ENCODE measurements at places on chromosomes 2 and 18.

DNA sequence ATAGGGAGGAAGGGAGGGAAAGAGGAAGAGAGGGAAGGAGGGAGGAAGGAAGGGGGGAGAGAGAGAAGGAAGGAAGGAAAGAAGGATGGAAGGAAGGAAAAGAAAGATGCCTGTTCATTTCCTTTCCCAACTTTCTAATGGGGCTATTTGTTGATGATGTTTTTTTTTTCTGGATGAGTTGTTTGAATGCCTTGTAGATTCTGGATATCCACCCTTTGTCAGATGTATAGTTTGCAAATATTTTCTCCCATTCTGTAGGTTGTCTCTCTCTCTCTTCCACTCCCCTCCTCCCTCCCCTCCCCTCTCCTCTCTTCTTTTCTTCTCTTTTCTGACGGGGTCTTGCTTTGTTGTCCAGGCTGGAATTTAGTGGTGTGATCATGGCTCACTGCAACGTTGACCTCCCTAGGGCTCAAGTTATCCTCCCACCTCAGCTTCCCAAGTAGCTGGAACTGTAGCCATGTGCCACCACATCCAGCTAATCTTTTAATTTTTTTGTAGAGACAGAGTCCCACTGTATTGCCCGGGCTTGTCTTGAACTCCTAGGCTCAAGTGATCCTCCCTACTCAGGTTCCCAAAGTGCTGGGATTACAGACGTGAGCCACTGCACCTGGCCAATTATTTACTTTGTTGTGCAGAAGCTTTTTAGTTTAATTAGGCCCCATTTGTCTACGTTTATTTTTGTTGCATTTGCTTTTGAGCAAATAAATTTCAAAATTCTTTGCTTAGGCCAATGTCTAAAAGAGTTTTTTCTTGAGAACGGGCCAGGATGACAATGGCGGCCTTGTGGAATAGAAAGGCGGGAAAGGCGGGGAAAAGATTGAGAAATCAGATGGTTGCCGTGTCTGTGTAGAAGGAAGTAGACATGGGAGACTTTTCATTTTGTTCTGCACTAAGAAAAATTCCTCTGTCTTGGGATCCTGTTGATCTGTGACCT, 57.3 kb upstream of the FAM117B start:
- no peak for DNase-seq

- DNase-seq: no peak
These were observed 971.3 kb upstream of the FAM98A start for GRCh38 chr2:34570266-34570872.

GRCh38 chr2:46787364-46787763, 128.2 kb downstream of the MCFD2 start:
- DNase-seq: no peak

DNA sequence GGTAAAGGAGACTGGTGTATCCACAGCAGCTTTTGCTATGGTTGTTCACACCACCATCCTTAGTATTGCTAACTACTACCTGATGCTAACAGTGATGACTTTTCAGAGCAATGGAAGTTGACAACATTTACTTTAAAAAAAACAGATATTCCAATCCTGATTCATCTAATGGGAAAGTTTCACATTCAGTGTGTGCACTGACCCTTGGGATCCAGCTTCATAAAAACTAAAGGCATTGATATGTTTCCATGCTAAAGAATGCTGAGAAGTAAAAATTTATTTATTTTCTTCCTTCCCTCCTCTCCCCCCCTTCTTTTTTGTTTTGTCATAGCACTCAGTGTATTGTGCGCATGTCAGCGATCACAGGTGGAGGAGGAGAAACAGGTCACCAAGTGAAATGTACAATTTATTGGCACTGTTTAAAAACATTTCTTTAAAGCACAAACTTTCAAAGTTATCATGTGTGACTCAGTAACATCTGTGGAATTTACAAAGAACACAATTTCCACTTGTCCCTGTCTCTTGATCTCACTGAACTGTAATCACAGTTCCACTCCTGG, 229.9 kb downstream of the ALK start:
- DNase-seq: no peak

GRCh38 chr2:88857274-88857741, 165.8 kb downstream of the RPIA start:
- no peak for DNase-seq

GRCh38 chr2:69422198-69422597, 15.0 kb downstream of the NFU1 start:
- peak; percentile 53 for DNase-seq

DNA sequence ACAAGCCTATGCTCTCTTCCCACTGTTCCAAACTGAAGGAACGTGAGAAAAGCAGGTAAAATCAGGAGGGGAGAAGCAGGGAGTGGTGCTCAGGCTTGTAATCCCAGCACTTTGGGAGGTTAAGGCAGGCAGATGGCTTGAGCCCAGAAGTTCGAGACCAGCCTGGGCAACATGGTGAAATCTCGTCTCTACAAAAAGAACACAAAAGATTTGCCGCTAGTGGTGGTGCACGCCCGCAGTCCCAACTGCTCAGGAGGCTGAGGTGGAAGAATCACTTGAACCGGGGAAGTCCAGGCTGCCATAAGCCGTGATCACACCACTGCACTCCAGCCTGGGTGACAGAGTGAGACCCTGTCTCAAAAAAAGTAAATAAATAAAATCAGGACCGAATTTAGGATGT, 1.3 kb upstream of the TMSB10 start:
- no peak for DNase-seq

DNA sequence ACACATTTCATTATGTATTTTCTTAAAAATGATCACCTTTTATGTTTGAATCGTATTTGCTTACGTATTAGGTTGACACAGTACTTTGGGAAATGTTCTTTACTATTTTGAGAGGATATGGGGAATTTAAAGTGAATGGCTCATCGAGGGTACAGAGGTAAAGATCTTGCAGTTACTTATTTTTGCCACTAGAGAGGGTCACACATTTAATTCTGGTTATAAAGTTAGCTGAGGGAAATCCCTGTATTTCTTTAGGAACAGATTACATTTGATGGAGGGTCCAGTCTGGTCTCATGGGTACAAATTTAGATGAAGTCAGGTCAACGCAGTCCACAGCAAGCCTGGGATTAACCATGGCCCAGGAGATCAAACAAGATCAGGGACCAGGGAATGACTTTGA, 24.5 kb downstream of the DYNC2LI1 start:
- DNase-seq: no peak

GRCh38 chr2:106353676-106354075, 114.5 kb downstream of the RGPD3 start:
- DNase-seq: no peak

GRCh38 chr2:58449286-58450010, 208.3 kb upstream of the FANCL start:
- no peak for DNase-seq

DNA sequence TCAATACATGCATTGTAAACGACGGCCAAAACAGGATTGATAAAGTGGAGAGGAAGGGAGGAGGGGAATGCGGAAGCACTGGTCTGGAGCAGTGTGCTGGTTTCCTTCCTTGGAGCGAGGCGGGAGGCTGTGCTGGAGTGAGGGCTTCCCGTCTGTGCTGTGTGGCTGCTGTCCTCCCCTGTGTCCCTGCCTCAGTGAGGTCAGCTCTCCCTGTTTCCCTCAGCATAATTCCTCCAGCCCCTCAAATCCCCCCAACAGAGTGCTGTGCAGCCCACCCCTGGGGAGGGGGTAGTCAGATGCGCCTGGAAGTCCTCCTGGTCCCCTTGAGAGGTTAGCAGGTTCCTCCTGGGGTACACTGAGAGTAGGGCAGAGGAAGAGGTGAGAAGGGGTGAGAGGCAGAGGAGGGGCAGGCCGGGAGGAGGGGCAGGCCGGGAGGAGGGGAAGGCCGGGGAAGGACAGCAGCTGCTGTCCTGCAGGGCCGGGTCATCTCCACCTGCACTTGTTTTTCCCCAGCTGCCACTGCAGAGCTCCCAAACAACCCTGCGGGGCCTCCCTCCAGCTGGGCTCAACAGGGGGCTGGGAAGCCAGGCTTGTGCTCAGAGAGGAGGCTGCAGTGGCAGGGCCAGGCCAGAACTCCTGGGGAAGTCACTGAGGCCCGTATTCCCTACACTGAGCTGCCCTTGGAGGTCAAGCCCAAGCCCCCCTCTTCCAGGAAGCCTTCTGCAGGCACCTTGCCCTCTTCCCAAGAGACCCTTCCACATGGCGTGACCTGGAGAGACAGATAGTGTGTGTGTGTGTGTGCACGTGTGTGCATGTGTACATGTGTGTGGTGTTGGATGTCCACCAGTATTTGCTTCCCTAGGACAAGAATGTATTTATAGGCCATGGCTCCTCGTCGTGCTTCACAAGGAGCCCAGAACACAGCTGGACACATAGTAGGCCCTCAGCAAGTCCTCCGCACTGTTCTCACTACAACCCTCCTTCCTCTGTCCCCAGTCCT, 13.2 kb upstream of the ATP6V1B1 start:
- no peak for DNase-seq

GRCh38 chr2:150127346-150127990, 360.0 kb downstream of the RND3 start:
- no peak for DNase-seq

- no peak for DNase-seq
These were observed 303.9 kb downstream of the ETAA1 start for GRCh38 chr2:67701011-67701410.

DNA sequence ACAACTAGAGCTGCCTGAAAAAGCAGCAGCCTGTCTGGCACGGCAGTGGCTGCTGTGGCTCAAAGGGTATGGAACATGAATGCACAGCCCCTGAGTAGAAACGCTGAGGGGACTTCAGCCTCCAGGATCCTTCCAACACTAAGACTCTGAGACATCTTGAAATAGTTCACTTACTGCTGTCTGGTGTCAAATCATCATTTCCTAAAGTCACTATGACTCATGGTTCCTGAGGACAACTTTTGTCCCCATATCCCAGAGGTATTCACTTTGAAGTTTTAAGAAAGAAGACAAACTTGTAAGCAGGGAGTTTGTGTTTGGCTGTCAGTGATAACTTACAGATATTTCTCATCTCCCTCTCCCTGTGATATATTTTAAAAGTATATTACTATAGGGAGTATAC, 33.3 kb upstream of the NEB start:
- peak; percentile 12 for DNase-seq

- peak; percentile 34 for DNase-seq
These were observed 1.5 kb upstream of the IL1RL2 start for GRCh38 chr2:102185347-102185746.

DNA sequence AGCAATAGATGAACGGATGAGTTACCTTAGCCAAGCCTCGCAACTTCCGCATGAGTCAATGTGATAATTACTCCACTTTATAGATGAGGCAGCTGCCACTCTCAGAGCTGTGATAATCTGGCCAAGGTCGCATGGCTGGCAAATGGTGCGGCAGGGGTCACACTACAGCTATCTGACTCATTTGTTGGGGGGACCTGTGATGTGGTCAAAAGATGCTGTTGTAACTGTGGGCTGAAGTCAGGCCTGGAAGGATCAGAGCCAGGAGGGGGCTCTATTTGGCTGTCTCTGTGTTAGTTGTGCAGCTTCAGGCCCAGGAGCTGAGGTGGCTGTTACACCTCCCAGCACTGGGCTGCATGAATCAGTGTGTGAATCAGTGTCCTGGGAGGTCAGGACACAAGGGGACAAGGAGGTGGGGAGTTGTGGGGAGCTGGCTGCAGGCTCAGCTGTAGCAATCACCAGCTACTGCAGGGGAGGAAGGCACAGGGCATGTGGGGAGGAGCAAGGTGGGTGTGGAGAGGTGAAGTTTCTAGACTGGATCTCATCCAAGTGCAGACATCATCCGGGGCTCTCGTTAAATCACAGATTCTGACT, 33.1 kb downstream of the NGEF start:
- DNase-seq: peak; percentile 23

DNA sequence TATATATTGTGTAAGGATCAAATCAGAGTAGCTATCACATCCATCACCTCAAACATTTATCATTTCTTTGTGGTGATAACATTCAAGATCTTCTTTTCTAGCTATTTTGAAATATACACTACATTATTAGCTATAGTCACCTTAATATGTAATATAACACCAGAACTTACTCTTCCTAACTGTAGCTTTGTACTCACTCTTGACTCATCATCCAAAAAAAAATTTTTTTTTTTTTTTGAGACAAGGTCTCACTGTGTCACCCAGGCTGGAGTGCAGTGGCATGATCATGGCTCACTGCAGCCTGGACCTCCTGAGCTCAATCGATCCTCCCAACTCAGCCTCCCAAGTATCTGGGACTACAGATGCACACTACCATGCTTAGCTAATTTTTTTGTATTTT, 153.3 kb downstream of the EML6 start:
- DNase-seq: no peak

- no peak for DNase-seq
These were observed 158.2 kb downstream of the TDRD15 start for GRCh38 chr2:21281791-21282514.

- no peak for DNase-seq
These were observed 222.8 kb downstream of the SOX11 start for GRCh38 chr2:5914811-5915611.

- DNase-seq: no peak
These were observed 12.5 kb downstream of the PASK start for GRCh38 chr2:241136661-241137260.

DNA sequence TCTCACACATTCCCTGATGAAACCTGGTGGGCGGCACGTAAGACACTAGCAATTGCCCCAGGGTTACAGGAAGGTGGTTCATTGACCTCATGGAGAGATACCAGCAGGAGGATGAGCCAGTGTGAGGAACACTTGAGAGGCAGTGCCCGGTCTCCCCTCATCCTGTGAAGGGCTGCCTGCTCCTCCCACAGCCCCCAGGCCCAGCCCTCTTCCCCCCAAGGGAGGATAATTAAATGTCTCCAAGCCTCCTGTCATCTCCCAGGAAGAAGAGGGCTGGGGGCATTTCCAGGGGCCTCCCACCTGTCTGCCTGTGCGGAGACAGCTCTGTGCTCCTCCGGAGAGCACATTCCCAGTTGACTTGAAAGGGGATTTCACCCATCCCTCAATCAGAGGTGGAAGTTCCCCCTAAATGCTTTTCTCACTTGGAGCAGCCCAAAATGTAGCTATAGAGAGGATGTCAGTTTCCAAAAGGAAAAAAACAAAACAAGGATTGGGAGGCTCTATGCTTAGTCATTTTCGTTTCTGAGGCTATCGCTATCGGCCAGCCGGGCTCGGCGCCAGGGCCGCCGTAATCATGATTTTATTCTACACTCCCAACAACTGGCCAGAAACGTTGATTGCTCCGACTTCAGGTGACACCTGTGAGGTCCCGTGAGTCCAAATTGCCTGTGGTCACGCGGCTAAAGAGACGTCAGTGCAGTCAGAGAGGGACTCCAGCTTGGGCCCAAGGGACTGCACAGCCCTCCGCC, 7.1 kb downstream of the KCNF1 start:
- peak; percentile 9 for DNase-seq

- no peak for DNase-seq
These were observed 6.1 kb downstream of the BCL2 start for GRCh38 chr18:63313396-63313917.

Data from fibroblast of villous mesenchyme (primary cell).